ENCODE measurements at places on chromosomes 12 and 14. TPM values are rescaled to one million over a fixed set of nuclear protein-coding genes. Genes with fewer than 3 reads are reported as not detected.

GRCh38 chr12:112350593-112351592 is 31.3 kb downstream of the HECTD4 start:
- DNase-seq, result no peak
- no peaks in the 10 kb centered on the region for H3K4me1 ChIP-seq
- H3K4me3 ChIP-seq, result no peak overlapping the region
- no peak overlapping the region for H3K27ac ChIP-seq
- H3K27me3 ChIP-seq, result no peaks in the 10 kb centered on the region
- no peaks in the 10 kb centered on the region for H3K36me3 ChIP-seq

- H3K4me1 ChIP-seq, result peaks cover 31% of the 10 kb centered on the region
- peaks cover 2% of the 10 kb centered on the region for H3K27me3 ChIP-seq
- H3K4me3 ChIP-seq, result peak overlapping the region; percentile 38
- H3K36me3 ChIP-seq, result peaks cover 16% of the 10 kb centered on the region
- no peak for DNase-seq
Measured at GRCh38 chr14:77543637-77544334, 45.2 kb upstream of the ISM2 start.

DNA sequence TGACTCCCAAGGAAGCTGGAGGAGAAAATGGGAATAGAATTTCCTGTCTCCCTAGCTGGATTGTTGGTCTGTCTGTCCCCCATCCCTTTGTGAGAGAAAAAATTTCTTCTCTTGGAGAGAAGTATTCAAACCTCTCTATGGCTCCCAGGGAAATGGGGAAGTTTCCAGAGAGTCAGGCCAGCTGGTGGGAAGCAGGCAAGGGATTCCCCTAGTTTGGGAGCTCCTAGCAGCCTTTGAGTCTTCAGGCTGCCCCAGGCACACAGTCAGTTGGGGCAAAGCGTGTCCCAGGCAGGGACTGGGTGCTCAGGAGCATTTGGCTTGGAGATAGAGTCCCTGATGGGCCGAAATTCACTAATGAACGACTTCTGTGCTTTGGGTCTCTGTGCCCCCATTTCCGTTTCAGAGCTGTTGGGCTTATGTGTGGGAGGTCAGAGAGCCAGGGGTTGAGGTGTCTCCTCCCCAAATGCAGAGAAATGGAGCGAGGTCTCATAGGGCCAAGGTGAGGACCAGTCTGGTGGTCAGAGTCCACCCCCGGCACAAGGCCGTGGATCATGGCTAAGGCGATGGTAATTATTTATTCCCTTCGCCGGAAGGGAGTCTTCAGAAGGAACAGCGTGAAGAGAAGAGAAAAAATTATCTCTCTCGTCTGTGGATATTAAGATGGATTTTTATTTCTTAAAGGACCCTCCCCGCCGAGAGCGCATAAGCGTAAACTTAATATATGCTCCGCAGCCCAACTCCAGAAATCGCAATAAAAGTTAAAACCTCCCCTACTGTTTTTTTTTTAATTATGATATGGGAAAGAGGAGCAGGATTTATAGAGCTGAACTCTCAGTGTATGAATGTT is 6.6 kb upstream of the HOXC9 start:
- DNase-seq, result no peak
- H3K27me3 ChIP-seq, result peaks cover 46% of the 10 kb centered on the region
- H3K4me3 ChIP-seq, result no peak overlapping the region
- H3K4me1 ChIP-seq, result peaks cover 39% of the 10 kb centered on the region
- H3K27ac ChIP-seq, result no peak overlapping the region
- peaks cover 4% of the 10 kb centered on the region for H3K36me3 ChIP-seq

LMBR1L gene
- 175 TPM for total RNA-seq

KRT79 gene
- not detected for total RNA-seq
